CD4-positive, alpha-beta T cell treated with Interferon alpha-2 for 1 hour (primary cell): ENCODE measurements at places on chromosomes 7 and 10.

GRCh38 chr10:68633816-68634466, 73.8 kb downstream of the TET1 start:
- no peak for DNase-seq

- no peak for DNase-seq
Measured at GRCh38 chr10:75019370-75019769, 92.1 kb upstream of the SAMD8 start.

GRCh38 chr10:92880233-92880861, 32.0 kb downstream of the EXOC6 start:
- no peak for DNase-seq

- no peak for DNase-seq
Measured at GRCh38 chr7:7535691-7536090, at the start of gene COL28A1. COL28A1 (minus strand) TSS chr7:7535873; CDS start chr7:7532875, 2,998 bp downstream.

- no peak for DNase-seq
Measured at GRCh38 chr7:28709748-28710147, 248.4 kb downstream of the TRIL start.

- no peak for DNase-seq
Measured at GRCh38 chr10:22672319-22673090, 41.9 kb downstream of the PIP4K2A start.

DNA sequence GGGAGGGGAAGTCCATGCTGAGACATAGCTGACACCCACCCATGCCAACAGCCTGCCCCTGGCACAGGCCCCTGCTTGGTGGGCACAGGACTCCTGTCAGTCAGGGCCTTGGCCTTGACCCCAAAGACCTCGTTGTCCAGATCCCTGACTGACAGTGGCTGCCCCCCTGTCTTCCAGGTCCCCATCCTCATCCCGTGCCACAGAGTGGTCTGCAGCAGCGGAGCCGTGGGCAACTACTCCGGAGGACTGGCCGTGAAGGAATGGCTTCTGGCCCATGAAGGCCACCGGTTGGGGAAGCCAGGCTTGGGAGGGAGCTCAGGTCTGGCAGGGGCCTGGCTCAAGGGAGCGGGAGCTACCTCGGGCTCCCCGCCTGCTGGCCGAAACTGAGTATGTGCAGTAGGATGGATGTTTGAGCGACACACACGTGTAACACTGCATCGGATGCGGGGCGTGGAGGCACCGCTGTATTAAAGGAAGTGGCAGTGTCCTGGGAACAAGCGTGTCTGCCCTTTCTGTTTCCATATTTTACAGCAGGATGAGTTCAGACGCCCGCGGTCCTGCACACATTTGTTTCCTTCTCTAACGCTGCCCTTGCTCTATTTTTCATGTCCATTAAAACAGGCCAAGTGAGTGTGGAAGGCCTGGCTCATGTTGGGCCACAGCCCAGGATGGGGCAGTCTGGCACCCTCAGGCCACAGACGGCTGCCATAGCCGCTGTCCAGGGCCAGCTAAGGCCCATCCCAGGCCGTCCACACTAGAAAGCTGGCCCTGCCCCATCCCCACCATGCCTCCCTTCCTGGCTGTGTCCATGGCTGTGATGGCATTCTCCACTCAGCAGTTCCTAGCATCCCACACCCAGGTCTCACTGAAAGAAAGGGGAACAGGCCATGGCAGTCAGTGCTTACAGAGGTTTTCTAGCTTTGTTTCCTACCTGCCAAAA, 197.2 kb downstream of the EBF3 start:
- DNase-seq: no peak

DNA sequence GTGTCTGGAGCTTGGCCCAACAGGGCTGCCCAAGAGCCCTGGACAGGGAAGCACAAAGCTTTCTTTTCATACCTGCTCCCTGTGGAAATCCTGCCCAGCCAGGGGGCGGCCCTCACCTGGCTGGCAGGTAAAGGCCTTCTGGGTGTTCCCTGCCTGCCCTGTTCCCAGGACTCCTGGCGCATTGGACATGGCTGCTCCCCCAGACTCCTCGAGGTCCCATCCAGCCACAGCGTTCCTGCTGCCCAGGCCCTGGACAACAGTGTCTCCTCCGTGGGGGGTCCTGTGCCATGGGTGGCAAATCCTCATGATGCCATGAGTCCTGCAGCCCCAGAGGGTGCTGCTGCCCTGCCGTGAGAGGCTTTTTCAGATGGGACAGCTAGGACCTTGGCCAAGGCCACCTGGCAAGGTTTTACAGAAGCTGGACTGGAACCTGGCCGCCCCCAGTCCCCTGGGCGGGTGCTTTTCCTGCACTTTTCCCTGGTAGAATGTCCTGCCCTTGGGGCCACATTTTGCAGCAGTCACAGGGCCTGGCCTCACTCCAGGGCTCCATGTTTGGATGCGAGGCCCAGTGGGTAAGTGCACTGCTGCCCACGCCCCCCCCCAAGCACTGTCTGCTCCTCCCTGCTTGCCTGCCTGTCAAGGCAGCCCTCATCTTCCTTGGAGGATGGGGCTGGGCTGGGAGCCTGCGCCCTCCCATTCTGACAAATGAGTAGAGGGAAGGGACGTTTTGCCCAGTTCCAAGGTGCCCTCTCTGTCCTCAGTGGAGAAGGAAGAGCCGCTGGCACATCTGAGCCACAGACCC, 60.7 kb downstream of the LHPP start:
- no peak for DNase-seq

GRCh38 chr10:78806681-78807221, 262.0 kb upstream of the ZMIZ1 start:
- DNase-seq: no peak

- no peak for DNase-seq
Measured at GRCh38 chr7:41058986-41059741, 643.7 kb downstream of the INHBA start.

DNA sequence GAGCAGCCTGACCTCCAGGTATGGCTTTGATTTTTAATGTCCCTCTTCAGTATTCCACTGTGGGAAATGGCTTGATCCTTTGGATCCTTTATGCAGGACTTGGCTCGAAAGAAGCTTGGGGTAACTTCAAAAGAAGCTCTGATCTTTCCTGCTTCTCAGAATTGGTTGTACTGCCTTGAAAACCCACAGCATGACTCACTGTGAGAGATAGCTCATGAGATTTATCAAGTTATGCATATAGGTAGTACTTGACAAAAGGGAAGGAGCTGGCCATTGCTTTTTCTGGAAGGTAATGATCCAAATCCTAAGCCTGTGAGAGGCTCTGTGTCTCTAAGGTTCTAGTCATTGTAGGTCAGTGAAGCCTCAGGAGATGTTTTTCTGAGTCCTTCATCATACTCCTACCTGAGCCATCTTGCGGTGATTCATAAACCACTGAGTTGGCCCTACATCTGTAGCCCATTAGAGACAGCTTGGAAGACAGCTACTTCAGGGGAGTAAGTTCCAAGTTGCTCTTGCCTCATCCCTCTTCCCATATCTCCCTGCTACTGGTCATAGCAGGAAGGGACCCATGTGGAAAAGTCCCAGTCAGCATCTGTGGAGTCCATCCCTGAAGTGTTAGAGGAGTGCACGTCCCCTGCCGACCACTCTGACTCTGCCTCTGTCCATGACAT, 36.7 kb upstream of the NFKB2 start:
- DNase-seq: no peak

DNA sequence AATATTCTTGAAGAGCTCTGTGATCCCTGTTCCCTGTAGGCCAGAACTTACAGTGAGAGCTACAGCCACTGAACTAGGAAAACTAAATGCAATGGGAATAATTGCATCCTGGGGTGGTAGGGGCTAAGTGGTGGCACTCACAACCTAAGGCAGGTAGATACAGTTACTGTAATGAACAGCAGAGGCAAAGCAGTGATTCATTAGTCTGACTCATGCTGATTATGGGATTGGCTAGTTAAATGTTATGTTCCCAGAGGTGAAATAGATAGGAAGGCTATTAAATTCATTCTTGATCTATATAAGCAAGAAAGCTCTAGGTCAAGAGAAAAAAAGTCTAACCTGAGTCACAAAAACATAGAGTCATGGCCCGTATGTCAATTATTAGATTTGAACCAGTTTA, 173.1 kb upstream of the MALRD1 start:
- DNase-seq: no peak

- no peak for DNase-seq
Measured at GRCh38 chr7:51973071-51973470, 656.5 kb upstream of the COBL start.

DNA sequence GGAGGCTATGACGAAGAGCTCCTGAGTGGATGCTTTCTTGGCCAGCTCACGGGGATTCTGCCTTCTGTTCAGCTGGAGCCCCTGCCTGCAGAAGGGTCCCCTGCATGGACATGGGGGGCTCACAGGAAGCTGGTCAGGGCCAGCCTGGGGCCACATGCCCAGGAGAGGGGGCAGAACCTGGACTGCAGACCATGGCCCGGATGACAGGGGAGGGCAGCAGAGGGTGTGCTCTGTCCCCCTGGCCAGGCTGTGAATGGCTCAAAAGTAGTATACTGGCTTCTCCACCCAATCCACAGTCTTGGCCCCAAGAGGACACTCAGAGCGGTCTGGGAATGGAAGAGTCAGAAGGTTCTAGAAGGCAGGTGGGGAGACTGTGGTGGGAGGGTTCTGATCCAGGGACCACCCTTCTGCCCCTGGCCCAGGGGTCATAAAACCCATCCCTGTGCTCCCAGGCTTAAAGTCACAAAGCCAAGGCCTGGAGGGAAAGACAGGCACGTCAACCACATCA, 40.3 kb downstream of the PPIF start:
- no peak for DNase-seq

- no peak for DNase-seq
Measured at GRCh38 chr7:127927348-127927696, 103.9 kb downstream of the LRRC4 start.

- DNase-seq: no peak
Measured at GRCh38 chr10:27241010-27241651, 534 bp upstream of the ACBD5 start.

GRCh38 chr7:754531-755412, 27.7 kb upstream of the PRKAR1B start:
- DNase-seq: no peak

DNA sequence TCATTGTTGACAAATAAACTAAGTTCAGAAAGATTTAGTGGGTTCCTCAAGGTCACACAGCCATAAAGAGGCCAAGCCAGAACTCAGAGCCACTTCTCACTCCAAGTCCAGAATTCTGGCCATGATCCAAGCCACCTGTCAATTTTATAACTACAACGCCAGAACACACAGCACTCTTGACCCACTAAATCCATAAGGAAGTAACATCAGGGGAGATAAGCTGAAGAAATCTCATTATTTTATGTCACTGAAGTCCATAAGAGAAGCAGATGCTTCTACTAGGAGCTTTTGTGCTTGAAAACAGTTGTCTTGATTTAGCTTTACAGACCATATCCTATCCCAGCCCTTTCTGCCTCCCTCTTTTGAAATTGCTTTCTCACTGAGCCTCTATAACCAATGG, 15.9 kb downstream of the ADAM12 start:
- DNase-seq: no peak

GRCh38 chr10:10794046-10794445, 223.6 kb upstream of the CELF2 start:
- no peak for DNase-seq

GRCh38 chr7:41047789-41048191, 655.1 kb downstream of the INHBA start:
- no peak for DNase-seq

- DNase-seq: no peak
Measured at GRCh38 chr7:30074422-30075030, 46.3 kb downstream of the PLEKHA8 start.

- DNase-seq: no peak
Measured at GRCh38 chr7:102068846-102069245, 217.8 kb upstream of the SH2B2 start.

DNA sequence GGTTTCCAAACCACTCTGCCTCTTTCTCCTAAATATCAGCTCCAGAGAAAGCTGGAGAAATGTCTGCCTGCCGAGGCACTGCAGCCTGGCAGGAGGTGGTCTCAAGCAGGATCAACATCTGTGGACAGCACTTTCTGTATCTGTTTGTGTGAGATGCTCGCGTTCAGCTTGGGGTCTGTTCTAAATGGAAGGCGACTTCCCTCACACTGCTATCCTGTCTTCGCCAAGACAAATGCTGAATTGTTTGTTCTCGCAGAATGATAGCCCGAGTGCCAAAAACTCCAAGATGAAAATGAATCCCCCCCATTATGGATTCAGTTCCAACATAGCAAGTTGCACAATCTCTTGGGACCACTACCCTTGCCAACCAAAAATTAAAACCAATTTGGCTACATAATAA, 72.2 kb upstream of the PALS2 start:
- DNase-seq: no peak
